Gastroesophageal sphincter (tissue), 4 donors: ENCODE measurements at places on chromosomes 16 and 17. TPM values are rescaled to one million over a fixed set of nuclear protein-coding genes. Genes with fewer than 3 reads are reported as not detected.

CACNB1 gene
- 5.3 TPM for total RNA-seq

KRT12 gene
- not detected for total RNA-seq

SDK2 gene
- total RNA-seq, result 0.67 TPM

CTRB1 gene
- total RNA-seq, result not detected

CDH3 gene
- total RNA-seq, result 7.5 TPM

HMOX2 gene
- 26.3 TPM for total RNA-seq

CACNA1H gene
- total RNA-seq, result 133 TPM

NGFR gene
- 20.6 TPM for total RNA-seq

KCNJ2 gene
- total RNA-seq, result 2.8 TPM

LRRC75A gene
- total RNA-seq, result 3.6 TPM

TP53TG3 gene
- total RNA-seq, result not detected

TBC1D3C gene
- total RNA-seq, result not detected

CCL16 gene
- total RNA-seq, result not detected

KRT33B gene
- total RNA-seq, result not detected
